Uterus (tissue), 4 donors: ENCODE measurements at places on chromosomes 2 and 18. TPM values are rescaled to one million over a fixed set of nuclear protein-coding genes. Genes with fewer than 3 reads are reported as not detected.

DNA sequence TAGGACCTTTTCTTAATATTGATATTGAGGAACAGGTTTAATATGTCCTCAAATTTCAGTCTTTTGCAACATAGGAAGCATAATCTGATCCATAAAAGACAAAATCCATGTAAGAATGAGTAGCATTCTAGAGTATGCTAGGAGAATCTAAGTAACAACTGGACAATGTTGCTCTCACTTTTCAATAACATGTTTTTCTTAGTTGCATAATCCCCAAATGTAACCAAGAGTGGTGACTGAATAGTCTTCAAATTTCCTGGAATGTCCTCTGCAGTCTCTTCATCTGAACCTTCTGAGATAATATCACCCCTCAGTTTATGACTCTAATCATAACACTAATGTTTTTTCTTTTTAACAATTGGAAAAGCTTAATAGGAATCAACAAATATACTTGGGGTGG, 110.0 kb upstream of the ZEB2 start:
- no peak for DNase-seq

- DNase-seq: no peak
Measured at GRCh38 chr2:197672371-197672893, 3.0 kb downstream of the RFTN2 start.

DNA sequence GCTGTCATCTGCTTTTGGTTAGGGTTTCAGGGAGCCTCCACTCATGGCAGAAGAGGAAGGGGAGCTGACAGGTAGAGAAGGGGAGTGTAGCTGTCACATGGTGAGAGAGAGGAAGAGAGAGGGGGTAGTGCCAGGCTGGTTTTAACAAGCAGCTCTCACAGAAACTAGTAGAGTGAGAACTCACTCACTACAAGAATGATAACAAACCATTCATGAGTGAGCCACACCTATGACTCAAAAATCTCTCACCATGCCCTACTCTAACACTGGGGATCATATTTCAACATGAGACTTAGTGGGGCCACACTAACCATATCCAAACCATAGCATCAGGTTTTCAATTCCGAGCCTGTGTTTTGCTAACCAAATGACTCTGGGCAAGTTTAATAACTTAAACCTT, 274.9 kb upstream of the VWC2L start:
- no peak for DNase-seq

GRCh38 chr2:70888923-70889715, 46.6 kb upstream of the ATP6V1B1 start:
- no peak for DNase-seq

DNA sequence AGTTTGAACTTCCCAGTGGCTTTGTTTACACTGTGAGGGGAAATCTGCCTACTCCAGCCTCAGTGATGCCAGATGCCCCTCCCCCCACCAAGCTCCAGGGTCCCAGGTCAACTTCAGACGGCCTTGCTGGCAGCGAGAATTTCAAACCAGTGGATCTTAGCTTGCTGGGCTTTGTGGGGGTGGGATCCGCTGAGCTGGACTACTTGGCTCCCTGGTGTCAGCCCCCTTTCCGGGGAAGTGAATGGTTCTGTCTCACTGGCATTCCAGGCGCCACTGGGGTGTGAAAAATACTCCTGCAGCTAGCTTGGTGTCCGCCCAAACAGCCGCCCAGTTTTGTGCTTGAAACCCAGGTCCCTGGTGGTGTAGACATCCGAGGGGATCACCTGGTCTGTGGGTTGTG, 70.0 kb upstream of the NEUROD1 start:
- no peak for DNase-seq

- DNase-seq: no peak
Measured at GRCh38 chr2:2843969-2844548, 513.0 kb upstream of the MYT1L start.

DNA sequence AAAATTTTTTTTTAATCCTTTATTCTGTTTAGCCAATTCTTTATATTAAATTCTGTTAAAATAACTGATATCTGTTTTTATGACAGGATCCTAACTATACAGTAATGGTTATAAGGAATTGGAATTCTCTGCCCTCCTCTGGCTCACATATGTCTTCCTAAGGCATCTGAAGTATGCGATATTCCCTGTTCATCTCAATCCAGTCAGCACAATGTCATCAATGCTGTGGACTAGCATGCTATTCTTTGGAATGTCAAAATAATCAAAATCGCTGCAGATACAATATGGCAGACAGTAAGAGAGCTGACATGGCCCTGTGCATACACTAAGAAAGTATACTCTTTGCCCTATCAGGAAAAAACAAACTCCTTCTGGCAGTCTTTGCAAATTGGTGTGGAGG, 107.6 kb downstream of the AP1S3 start:
- no peak for DNase-seq

- no peak for DNase-seq
Measured at GRCh38 chr2:9967053-9967775, 15.7 kb downstream of the GRHL1 start.

CYBRD1 gene
- 108 TPM for total RNA-seq

PMAIP1 gene
- 0.82 TPM for total RNA-seq

TRIM54 gene
- total RNA-seq: 0.28 TPM

RAB6C gene
- total RNA-seq: 0.21 TPM

ALPI gene
- total RNA-seq: not detected
